ENCODE measurements at places on chromosomes 11 and 22.
A peak's percentile ranks its signal among the peaks of the same experiment; 100 is the strongest.

DNA sequence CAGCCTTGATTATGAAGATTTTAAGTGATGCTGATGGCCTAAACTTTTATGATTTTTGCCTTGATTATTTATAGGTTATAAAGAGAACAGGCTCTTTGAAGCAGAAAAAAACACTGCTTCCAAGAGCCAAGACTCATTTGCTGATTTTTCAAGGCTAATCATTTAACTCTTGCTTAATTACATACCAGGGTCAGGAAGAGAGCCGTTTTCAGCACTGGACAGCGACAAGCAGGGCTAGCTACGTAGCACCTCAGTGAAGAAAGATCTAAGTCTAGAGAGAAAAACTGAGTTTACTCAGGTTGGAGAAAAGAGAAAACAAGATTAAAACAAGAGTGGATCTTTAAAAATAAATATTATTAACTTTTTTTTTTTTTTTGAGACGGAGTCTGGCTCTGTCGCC is 615.4 kb upstream of the B3GAT1 start:
- DNase-seq = peak; percentile 91

- DNase-seq = no peak
Observed at GRCh38 chr11:25453471-25453870, 878.5 kb upstream of the ANO3 start.

DNA sequence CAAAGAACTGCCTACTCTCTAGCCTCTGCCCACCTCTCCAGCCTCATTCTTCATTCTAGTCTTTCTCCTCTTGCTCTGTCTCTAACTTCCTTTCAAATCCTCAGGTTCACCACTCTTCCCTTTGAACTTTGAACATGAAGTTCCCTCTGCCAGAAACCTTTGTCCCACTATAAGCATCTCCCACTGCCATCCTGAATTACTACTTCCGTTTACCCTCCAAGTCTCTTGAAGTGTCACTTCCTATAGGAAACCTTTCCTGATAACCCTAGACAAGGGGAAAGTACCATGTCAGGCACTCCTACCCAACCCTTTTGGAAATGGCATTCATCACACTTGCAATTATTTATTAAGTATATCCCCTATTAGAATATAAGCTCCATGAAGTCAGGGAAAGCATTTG is 3.1 kb downstream of the RAB30 start:
- no peak for DNase-seq

- DNase-seq = no peak
Observed at GRCh38 chr22:37235897-37236607, 8.0 kb downstream of the RAC2 start.

- no peak for DNase-seq
Observed at GRCh38 chr22:23485490-23485889, 94.6 kb downstream of the IGLL1 start.

DNA sequence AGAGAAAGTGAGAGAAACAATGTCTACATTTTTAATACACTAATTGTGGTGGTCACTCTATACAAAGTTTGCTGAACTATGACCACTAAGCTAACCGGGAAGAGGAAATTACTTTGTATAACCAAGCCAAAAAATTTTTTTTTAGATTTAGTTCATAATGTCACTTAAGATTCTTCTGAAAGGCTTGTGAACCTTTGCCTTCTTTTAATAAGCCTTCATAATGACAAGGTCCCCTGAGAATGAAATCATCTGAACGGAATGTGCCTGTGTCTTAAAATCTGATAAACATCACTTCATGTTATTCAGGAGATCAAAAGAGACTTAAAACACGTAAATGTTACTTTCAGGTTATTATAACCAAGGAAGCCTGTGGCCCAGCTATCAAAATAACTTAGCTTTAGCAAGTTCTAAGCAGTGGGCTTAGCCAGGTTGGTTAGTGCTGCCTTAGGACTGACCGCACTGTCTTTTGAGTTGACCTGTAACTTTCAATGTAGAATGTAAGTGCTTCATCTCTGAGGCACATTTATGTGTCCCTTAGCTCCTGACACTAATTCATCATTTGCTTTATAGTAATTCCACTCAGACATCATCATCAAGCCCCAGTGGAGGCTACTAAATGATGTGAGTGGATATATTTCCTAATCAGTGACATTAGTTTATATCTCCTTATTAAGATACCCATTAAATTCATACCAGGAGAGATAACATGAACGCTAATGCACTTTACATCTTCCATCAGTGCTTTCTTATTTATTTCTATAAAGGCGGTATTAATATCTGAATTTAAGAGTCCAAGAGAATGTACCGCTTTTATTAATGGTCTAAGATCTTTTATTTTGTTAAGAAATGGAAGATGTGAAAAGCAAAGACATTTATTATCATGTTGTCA is 122.5 kb downstream of the WNT11 start:
- DNase-seq = no peak

DNA sequence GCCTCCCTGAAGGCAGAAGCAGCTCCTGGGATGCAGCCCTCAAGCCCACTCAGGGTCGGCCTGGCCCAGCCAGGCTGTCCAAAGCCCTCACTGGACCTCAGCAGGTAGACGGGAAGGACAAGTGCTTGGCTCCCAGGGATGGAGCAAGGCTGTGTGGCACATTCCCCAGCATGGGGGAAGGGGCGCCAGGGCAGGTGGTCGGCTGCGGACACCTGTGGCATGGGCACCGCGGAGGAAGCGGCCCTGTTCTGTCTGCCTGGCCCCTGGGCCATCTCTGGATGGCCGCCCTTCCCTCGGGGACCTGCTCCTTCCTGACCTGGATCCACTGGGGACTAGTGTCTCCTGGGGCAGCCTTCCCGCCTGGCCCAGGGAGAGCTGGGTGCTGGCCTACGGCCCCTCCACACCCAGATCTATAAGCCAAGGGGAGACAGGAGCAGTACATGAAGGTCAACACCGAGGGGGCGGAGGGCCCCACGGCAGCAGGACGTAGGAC is 26.0 kb downstream of the CHID1 start:
- DNase-seq = no peak

Measured in T47D (cell line).